ENCODE measurements at places on chromosomes 1 and 21.

GRCh38 chr1:48969971-48970370, 193.3 kb upstream of the BEND5 start:
- no peak for DNase-seq

- DNase-seq = no peak
Observed at GRCh38 chr1:44907893-44908292, 64.8 kb upstream of the PTCH2 start.

DNA sequence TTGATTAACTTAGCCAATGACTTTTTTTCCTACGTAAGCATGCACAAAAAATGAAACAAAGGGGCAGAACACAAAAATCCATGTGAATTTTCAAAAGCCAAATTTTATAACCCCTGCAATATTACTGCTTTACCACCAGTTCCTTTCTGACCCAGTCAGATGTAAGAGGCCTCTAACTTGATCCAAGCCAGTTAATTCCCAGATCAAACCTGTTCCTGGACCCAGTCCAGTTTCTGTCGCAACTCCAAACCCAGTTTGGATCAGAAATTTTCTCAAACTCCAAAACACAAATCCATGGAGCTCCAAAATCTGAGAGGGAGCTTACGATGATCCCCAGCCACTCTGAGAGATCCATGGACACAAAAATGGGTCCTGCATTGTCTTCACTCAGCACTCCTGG, 7.8 kb upstream of the ZYG11A start:
- no peak for DNase-seq

DNA sequence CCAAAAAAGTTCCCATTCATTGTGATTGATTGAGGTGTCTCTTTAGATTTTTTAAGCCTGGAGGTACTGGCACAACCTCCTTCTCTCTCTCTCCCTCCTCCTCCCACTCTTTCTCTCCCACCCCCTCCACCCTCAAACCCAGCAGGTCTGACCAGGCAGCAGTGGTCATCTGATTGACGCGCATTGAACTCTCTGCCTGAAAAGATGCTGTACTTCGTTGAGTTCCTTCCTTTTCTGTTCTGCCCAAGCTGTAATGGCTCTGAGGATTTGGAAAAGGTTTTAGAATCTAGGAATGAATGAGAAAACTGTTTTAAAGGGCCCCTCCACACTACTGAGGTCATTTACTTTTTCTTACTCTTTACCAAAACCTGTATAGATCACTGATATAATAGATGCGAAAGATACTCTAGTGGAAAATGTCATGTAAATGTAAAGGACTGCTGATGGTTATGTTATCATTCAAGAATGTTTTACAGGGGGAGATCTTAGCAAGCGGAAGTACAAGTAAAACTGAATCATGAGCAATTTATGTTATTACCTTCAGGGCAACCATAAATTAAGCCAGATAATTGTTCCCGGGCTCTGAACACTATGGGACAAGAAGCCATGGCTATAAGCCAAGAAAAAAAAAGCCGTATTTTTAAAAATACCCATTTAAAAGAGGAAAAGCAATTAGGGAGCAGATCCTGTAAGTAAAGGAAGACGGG, 25.2 kb upstream of the DYRK1A start:
- no peak for DNase-seq

GRCh38 chr1:3330771-3331245, 123.7 kb upstream of the ARHGEF16 start:
- DNase-seq = no peak

DNA sequence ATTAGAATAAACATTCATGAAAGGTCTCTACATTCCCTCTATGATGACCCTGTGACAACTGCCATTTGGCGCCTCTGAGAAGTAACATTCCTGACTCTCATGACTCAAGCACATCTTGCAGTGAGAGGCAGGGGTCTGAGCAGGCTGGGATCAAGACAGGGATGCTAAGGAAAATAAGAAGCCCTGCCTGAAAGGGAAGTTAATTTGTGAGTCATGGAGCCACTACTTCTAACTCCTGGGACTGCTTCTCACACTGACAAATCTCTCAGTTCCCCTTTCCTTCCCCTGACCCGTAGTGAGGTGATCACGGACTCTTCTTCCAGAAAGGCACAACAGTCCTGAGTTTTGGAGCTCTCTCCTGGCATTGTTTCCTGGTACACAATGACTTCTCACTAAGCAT, 231.9 kb downstream of the TNR start:
- no peak for DNase-seq

GRCh38 chr1:235156265-235156664, 4.8 kb downstream of the RBM34 start:
- DNase-seq = no peak

DNA sequence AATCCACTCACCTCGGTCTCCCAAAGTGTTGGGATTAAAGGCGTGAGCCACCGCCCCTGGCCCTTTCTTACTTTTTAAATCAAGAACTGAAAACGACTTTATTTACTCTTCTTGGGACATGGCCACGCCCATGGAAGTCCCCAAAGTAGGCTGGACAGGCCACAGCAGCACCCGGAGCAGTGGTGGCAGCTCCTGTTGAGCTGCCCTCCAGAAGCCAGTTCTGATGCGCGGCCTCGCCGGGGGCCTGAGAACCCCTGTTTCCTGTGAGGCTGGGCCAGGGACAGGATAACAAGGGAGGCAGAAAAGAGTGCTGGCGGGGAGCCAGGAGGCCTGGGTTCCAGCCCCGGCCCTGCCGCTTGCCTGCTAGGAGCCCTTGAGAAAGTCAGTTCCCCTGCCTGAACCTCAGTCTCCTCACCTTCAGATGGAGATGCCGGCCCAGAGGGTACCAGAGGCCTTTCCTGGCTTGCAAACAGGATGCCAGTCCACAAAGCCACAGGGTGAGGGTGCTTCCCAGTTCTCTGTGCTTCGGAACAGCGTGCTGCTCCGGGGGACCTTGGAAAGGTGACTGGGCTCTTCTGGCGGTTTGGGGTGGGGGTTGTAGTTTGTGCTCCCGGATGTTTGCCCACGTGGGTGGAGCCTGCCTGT, 59.4 kb downstream of the RUNX3 start:
- peak; percentile 9 for DNase-seq

DNA sequence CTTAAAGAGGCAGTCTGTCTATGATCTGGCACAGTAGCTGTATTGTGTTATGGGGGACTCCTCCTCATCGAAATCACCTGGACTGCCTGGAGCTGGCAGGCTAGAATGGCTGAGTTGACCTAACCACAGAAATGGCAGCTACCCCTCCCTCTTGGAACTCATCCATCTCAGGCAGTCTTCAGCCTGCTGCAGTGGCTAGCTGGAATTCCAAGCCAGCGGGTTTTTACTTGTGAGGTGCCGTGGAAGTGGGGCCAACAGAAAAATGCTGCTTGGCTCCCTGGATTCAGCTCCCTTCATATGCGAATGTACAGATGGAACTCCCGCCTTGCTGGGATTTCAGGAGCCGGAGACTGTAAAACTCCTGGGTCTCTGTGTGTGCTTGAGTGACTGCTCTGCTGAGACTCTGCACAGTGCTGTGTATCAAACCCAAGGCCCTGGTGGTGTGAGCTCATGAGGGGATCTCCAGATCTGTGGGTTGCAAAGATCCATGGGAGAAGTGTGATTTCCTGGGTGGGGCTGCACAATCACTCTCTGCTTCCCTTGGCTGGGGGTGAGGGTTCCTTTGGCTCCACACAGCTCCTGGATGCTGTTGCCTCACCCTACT, 316.9 kb downstream of the CTH start:
- no peak for DNase-seq

DNA sequence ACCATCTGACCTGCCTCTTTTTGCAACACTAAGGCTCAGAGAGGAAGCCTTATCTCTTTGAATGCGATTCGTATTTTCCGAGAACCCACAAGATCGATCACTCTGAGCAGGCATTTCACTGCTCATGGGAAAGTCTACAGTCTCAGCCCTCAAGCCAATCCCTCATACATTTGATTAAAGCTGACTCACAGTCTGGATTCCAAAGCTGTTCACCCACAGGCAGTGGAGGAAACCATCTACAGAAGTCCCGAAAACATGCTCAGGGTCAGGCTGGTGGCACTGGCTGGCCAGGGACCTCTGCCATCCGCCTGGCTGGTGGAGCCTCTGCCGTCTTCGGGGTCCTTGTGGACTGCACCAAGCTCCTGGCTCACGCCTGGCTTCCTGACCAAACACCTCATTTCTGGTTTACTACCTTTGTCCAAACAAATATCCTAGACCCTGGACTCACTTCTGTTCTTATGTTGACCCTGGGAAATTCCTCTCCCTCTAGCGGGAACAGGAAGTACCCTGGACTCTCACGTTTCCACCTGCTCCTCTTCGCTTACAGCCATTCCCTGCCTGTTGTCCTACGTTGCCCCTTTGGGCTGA, 650.0 kb downstream of the SMYD3 start:
- no peak for DNase-seq
